ENCODE measurements at places on chromosomes 2 and 18. TPM values are rescaled to one million over a fixed set of nuclear protein-coding genes. Genes with fewer than 3 reads are reported as not detected.

PRKAG3 gene
- polyA plus RNA-seq = not detected

CYTIP gene
- polyA plus RNA-seq = 0.76 TPM

REG3G gene
- polyA plus RNA-seq = not detected

DAPL1 gene
- polyA plus RNA-seq = not detected

ABCG8 gene
- not detected for polyA plus RNA-seq

Measured in brain (organoid and tissue), 16 donors.